ENCODE measurements at places on chromosomes 1 and 21. TPM values are rescaled to one million over a fixed set of nuclear protein-coding genes. Genes with fewer than 3 reads are reported as not detected.

Gene FCRLA
- not detected for total RNA-seq

Gene CBR1
- 50.3 TPM for total RNA-seq

Gene FAM76A
- 26.6 TPM for total RNA-seq

Gene RCAN1
- total RNA-seq: 17.4 TPM

Gene FMOD
- total RNA-seq: 41.8 TPM

Gene CASQ1
- total RNA-seq: not detected

Gene USH2A
- total RNA-seq: 0.14 TPM

Gene CLCNKB
- total RNA-seq: 1.9 TPM

DNA sequence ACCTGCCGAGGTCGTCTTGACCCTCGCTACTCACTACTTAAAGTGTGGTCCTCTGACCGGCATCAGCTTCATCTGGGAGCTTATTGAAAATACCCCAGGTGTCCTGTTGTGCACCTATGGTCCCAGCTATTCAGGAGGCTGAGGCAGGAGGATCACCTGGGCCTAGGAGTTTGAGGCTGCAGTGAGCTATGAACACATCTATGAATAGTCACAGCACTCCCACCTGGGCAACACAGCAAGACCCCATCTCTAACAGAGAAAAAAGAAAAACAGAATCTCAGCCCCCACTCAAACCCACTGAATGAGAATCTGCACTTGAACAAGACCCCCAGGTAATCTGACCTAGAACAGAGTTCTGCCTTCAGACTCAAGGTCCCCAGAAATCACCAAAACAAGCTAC lies 8.7 kb upstream of the OLIG1 start:
- DNase-seq: no peak

DNA sequence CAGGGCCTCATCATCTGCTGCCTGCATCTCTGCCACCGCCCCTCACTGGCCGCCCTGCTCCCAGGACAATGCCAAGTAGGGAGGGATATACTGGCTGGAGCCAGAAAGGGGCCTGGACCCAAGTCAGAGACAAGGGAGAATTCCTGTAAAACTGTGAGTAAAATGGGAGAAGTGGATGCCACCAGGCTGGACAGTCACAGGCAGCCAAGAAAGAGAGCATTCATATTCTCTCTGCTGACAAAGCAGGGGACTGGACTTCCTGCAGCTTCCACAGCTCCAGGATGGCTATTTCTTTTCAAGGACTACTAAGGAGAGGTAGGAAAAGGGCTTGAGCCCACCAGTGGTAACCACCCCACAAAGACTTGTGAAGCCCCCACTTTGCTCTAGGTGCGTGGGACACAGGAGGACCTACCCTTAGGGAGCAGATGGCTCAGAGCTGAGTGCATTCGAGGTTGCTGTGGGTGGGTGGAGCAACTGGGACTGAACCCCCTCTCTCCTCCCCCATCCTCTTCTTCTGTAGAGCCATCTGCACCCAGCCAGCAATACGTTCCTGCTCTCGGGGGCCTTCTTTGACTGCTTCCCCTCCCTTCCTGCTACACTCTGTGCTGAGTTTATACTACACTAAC lies 57.5 kb downstream of the GLIS1 start:
- no peak for DNase-seq

GRCh38 chr1:75808921-75809320 lies 12.2 kb downstream of the MSH4 start:
- no peak for DNase-seq

GRCh38 chr1:55893155-55893554 lies 678.0 kb upstream of the USP24 start:
- DNase-seq: no peak

DNA sequence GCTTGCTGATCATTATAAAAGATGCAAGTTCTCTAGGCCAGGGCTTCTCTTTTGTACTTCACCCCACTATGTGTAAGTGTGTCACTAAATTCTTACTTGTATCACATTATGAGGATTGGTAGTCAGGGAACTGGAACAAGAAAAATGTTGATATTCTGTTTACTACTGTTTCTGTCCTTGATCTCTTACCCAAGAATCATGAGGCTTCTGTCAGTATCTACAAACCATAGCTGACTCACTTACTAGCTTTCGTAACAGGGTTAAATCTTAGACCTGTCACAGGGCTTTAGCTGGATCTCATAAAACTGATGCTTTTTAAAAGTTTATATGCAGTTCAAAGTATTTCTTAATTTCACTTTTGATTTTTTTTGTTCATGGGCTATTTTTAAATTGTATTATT lies 681.2 kb downstream of the PLPP3 start:
- no peak for DNase-seq

DNA sequence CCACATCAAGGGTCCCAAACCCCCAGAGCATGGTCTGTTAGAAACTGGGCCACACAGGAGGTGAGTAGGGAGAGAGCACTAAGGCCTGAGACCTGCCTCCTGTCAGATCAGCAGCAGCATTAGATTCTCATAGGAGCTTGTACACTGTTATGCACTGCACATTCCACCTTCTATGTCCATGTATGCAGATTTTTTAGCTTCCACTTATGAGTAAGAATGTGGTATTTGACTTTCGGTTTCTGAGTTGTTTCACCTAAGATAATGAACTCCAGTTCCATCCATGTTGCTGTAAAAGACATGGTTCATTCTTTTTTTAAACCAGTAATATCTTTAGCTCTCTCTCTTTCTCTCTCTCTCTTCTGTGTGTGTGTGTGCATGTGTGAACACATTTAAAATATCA lies 663 bp upstream of the GBP6 start:
- DNase-seq: no peak

GRCh38 chr1:54294887-54295286 lies 94.9 kb downstream of the MRPL37 start:
- no peak for DNase-seq

- DNase-seq: no peak
Measured at GRCh38 chr1:116128664-116129063, 17.5 kb downstream of the MAB21L3 start.

- no peak for DNase-seq
Measured at GRCh38 chr1:50074931-50075330, 33.8 kb upstream of the ELAVL4 start.

DNA sequence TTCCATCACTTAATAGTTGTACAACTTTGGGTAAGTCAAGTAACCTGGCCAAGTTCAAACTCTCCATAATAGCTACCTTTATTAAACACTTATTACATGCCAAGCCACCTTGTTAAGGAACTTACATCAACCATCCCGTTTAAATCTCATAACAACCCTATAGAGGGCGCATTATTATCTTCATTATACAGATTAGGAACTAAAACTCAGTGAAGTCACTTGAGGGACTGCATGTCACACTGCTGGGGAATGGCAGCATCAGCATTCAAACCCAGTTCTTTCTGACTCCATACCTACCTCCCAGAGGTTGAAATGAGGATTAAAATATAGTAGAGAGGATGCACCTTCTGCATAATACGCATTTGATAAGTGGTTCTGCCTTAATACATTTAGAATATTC lies 47.1 kb upstream of the PLA2G2C start:
- DNase-seq: no peak

DNA sequence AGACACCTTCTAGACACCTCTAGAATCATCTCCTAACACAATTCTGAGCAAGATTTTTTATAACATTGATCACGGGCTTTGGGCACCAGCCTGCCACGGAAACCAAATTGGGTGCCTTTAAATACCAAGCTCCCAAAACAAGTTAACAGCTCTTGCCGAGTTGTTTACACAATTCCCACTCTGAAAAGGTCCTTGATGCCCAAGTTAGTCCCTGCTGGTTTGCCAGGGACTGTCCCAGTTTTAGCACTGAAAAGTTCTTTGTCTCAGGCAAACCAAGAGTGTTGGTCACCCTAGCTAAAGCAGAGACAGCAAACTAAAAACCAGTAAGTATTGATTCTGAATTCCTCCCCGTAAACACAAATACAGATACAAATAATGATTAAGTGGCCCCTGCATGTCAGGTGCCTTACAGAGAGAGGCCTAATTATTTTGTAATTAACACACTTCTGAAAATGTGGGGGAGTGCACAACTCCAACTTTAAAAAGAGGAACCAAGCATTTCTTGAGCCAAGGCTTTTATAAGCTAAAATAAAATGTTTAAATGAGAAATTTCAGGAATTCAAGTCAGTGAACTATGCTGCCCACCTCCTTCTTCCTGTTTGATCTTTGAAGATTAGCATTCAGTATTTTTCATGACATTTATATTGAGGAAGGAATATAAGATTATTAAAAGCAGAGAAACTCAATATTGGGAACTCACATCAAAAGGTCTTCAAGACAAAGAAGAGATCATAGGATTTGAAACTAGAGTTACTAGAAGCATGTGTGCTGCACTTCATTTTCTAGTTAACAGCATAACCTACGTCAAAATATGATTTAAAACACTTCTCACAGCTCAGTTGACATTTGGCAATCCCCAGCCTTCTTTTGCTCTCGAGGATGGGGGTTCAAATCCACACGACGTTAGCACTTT lies 9.0 kb upstream of the UBE2U start:
- no peak for DNase-seq

DNA sequence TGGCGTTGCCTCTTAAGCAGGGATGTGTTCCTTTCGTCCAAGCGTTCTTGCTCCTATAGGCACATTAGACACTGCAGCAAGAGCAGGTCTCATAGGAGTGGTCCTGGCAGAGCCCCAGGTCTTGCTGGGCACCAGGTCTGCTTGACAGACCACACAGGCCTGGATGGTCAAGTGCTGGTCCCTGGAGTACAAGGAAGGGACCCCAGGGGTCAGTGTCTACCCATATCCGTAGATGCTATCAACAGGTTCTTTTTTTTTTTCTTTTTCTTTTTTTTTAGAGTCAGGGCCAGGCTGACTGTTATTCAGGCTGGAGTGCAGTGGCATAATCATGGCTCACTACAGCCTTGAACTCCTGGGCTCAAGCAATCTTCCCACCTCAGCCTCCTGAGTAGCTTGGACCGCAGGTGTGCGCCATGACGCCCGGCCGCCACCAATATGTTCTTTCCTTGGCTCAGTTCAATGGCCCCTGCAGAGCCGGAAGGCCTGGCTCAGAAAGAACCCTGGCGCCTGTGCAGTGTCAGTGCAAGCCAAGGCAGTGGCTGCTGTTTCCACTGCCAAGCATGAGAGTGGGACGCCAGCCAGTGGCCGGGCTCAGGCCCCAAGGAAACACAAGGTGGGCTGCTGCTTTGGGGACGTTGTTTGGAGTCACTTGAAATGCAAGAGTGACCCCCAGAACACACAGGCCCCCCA lies 10.0 kb upstream of the TNFRSF8 start:
- peak; percentile 37 for DNase-seq

DNA sequence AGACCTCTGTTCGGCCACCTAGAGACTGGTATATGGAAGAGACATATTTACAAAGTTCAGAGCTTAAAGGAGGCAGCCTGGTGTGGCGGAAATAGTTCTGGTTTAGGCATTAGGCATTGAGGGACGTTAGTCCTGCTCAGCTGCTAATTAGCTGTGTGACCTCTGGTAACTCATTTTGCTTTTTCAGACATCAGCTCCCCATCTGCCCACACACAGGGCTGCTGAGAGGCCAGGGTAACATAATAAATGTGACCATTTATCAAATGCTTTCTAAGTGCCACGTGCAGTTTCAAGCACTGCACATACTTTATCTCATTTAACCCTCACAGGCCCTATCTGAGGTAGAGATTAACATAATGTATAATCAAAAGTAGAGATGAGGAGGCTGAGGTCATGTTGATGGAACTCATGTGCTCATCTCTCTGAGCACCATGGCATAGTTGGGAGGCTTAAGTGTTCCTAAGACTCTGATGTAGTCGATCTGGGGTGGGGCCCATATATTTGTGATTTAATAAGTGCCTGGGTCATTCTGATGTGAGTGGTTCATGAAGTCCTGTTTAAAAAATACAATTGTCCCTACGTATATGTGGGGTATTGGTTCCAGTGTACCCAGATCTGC lies 267.2 kb upstream of the PLXNA2 start:
- no peak for DNase-seq

GRCh38 chr1:65623895-65624294 lies 168.8 kb upstream of the PDE4B start:
- no peak for DNase-seq

- DNase-seq: no peak
Measured at GRCh38 chr1:117608115-117608615, 2.3 kb downstream of the TENT5C start.

DNA sequence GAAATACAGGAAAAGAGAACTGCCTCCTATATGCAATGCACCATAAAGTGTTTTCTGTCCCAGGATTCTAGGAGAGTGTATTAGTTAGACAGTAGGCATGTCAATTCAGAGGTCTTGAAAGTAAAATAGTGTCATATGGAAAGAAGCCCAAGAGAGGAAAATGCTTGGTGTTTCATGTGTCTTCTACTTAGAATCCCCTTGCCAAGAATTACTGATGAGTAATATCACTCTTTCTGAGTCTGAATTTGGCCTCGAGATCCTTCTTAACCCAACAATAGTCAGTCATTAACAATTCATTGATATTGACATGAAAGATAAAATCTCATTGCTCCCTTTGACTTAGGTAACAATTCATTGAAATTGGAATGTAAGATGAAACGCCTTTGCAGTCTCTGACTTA lies 972.2 kb downstream of the TTLL7 start:
- no peak for DNase-seq

GRCh38 chr1:242139442-242139841 lies 140.5 kb upstream of the MAP1LC3C start:
- no peak for DNase-seq

DNA sequence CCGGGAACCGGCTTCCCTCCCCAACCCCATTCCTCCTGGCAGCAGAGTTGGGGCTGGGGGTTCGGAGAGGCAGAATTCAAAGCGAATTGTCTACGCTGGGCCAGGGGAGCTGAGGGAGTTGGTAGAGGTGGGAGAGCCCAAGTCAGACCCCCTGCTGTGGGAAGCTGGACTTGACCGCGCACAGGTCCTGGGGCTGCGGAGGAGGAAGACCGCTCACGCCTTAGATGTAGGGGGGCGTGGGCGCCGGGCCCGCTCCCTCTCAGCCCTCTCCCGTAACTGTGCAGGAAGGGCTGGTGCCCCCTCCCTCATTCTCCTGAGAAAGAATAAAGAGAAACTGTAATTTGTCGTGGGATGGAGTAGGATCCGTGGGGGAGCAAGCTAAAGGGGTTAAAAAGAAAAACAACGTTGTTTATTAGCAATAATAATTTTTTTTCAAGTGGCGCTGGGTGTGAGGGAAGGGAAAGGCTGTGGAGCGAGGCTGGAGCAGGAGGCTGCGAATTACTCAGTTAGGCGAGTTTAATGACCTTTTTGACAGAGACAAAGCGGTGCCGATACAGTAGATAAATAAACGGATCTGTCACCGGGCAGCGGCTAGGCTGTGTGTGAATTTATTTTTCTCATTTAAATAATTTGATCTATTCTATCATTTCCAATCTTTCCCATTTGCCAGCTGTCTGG lies 838 bp upstream of the GRIK3 start:
- DNase-seq: no peak

DNA sequence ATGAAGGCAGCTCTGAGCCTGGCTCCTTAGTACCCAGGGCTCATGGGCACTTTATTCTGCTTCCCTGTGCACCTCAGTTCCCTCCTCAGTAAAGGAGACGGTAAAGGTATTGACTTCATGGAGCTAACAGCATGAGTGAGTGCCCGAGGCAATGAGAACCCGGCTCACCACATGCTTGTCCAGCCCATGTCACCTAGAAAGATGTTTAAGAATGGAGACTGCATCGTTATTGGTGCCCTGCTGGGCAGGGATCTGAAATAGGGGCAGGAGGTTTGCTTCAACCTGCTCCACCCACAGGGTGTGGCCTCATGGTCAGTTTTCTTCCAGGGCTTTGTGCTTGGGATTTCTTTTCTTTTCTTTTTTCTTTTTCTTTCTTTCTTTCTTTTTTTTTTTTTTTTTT lies 7.0 kb upstream of the KCNE1 start:
- no peak for DNase-seq

Data from uterus (tissue), 4 donors.